ELF-1 (cell line): ENCODE measurements at places on chromosomes 6 and 20.

GRCh38 chr6:148222376-148222775 is 120.3 kb upstream of the SASH1 start:
- DNase-seq = no peak

DNA sequence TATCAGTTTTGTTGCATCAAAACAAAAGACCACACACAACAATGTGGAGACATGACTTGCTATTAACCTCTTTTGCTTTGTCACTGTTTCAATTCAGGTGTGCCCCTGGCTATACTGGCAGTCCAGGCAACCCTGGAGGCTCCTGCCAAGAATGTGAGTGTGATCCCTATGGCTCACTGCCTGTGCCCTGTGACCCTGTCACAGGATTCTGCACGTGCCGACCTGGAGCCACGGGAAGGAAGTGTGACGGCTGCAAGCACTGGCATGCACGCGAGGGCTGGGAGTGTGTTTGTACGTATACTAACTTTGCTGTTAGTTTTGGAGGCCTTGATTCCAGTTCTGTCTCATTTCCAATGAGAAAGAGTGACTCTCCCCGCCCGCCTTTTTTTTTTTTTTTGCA is 356.9 kb downstream of the ARHGAP18 start:
- DNase-seq = peak; percentile 59

DNA sequence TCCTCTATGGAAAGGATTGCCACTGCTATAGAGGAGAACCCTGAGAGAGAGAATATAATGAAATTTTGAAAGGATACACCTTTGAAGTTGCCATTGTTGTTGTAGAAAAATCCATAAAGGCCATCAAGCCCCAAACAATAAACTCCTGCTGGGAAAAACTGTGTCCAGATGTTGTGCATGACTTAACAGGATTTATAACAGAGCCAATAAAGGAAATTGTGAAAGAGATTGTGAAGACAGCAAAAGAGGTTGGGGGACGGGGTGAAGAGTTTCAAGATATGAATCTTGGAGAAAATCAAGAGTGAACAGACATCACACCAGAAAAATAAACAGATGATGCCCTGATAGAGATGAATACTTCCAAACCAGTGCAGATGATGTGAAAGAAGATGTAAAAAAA is 396.4 kb downstream of the BCKDHB start:
- DNase-seq = no peak

DNA sequence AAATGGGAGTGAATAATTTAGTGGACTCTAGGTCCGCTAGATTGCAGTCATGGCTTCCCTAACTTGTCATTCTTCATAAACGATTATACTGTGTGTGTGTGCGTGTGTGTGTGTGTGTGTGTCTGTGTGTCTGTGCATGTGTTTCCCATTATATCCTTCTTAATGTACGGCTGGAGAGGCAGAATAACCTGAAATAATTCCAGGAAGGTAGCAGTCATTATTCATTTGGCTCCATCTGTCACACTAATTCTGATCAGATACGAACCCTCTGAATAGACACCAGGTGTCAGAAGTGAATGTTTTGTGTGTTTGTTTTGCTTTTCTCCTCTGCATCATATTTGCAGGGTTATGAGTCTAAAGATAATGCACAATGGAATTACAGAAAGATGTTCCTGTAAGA is 372.9 kb downstream of the DOK5 start:
- no peak for DNase-seq
